ENCODE measurements at places on chromosomes 16 and 17.

GRCh38 chr16:69166221-69166833, 20.6 kb upstream of the SNTB2 start:
- H3K27me3 ChIP-seq, result no peaks in the 10 kb centered on the region
- peak overlapping the region; percentile 20 for H3K27ac ChIP-seq
- peaks cover 63% of the 10 kb centered on the region for H3K36me3 ChIP-seq
- H3K4me1 ChIP-seq, result no peaks in the 10 kb centered on the region
- DNase-seq, result no peak

- no peak overlapping the region for H3K4me3 ChIP-seq
- H3K36me3 ChIP-seq, result peaks cover 68% of the 10 kb centered on the region
- H3K27ac ChIP-seq, result peak overlapping the region; percentile 34
- no peaks in the 10 kb centered on the region for H3K27me3 ChIP-seq
- no peak for DNase-seq
- peaks cover 21% of the 10 kb centered on the region for H3K4me1 ChIP-seq
Measured at GRCh38 chr17:37475731-37476420, 13.8 kb upstream of the DUSP14 start.

GRCh38 chr17:57038486-57038885, 46.6 kb upstream of the AKAP1 start:
- H3K4me1 ChIP-seq, result peaks cover 10% of the 10 kb centered on the region
- no peak overlapping the region for H3K27ac ChIP-seq
- H3K4me3 ChIP-seq, result no peak overlapping the region
- no peaks in the 10 kb centered on the region for H3K36me3 ChIP-seq

- peaks cover 15% of the 10 kb centered on the region for H3K4me1 ChIP-seq
- H3K36me3 ChIP-seq, result peaks cover 5% of the 10 kb centered on the region
- H3K27me3 ChIP-seq, result no peaks in the 10 kb centered on the region
- no peak for DNase-seq
Measured at GRCh38 chr16:471353-472198, 46.1 kb downstream of the RAB11FIP3 start.

DNA sequence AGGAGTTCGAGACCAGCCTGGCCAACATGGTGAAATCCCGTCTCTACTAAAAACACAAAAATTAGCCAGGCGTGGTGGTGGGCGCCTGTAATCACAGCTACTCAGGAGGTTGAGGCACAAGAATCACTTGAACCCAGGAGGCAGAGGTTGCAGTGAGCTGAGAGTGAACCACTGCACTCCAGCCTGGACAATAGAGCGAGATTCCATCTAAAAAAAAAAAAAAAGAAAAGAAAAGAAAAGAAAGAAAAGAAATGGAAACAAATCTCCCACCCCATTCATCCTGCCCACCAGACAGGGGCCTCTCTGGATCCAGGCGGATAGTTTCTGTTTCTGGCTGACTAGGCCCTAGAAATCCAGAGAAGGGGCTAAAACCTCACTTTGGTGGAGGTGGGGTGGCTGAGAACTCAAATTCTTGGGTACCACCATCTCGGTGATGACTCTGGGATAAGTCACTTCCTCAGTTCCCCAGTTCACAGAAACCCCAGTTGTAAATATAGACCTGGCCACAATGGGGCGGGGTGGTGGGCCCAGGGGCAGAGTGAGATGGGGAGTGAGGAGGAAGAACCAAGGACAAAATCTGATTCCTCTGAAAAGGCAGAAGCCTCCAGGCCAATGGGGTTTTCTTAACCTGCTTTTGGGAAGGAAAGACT, 22.2 kb downstream of the SOCS1 start:
- H3K27me3 ChIP-seq, result no peaks in the 10 kb centered on the region
- no peak overlapping the region for H3K27ac ChIP-seq
- no peak for DNase-seq
- H3K4me3 ChIP-seq, result no peak overlapping the region

GRCh38 chr17:50630524-50631194, 4.0 kb upstream of the ABCC3 start:
- H3K36me3 ChIP-seq, result peaks cover 26% of the 10 kb centered on the region
- H3K4me1 ChIP-seq, result peaks cover 59% of the 10 kb centered on the region
- peaks cover 12% of the 10 kb centered on the region for H3K27me3 ChIP-seq
- no peak overlapping the region for H3K4me3 ChIP-seq

DNA sequence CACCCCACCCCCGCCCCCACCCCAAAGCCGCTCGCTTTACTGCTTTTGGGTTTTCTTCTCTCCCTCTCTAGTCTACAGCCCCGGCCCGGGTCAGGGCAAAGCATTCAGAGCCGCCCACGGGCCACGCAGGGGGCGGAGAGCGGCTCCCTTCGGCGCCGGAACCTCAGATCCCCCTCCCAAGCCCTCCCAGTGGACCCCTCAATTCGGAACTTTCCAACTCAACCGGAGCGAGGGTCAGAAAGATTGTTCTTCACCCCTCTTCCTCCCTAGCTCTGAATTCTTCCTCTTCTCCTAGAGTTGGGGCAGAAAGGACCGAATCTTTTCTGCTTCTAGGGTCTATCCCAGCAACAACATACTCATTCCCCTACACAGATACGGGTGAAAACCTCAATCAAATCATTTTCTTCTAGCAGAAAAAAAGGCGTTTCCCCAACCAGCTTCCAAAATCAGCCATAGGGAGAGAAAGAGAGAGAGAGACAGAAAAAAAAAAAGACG, 1.0 kb downstream of the HOXB2 start:
- peaks cover 56% of the 10 kb centered on the region for H3K27me3 ChIP-seq
- peak overlapping the region; percentile 68 for H3K4me3 ChIP-seq
- DNase-seq, result no peak
- peak overlapping the region; percentile 83 for H3K27ac ChIP-seq

- H3K27ac ChIP-seq, result no peak overlapping the region
- H3K36me3 ChIP-seq, result peaks cover 33% of the 10 kb centered on the region
- H3K27me3 ChIP-seq, result no peaks in the 10 kb centered on the region
- peaks cover 57% of the 10 kb centered on the region for H3K4me1 ChIP-seq
Measured at GRCh38 chr16:67407176-67407787, 9.0 kb downstream of the ZDHHC1 start.

- no peaks in the 10 kb centered on the region for H3K27me3 ChIP-seq
- H3K4me3 ChIP-seq, result no peak overlapping the region
- no peak for DNase-seq
- H3K4me1 ChIP-seq, result no peaks in the 10 kb centered on the region
Measured at GRCh38 chr16:47612711-47613110, 151.6 kb downstream of the PHKB start.

DNA sequence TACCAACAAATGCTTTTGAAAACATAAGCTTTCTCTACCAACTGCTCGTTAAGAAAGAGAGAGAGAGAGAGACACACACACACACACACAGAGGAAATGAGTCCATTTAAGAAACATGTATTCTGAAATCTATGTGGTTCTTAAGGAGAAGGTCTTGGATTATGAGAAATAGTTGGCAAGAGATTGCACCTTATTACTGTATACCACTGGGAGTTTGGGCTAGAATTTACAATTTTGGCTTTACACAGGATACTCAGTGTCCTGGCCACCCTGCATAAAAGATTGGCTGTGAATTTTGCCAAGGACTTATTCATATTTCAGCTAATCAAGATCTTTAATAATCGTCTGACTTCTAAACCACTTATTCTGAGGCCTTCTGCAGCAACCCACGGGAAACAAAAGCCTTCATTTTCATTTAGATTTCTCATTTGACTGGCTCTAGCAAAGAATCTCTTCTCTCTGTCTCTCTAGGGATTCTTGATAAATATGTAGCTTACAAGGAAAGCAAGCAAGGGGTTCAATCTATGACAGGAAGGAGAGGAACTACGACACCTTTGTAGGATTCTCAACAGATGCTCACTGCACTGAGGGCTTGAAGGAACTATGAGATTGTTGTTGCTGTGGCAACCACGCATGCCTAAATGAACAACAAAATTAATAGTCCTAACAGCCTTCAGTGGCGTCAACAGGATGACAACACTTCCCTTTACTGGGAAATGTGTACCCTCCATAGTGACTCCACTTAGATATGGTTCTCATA, 75.3 kb upstream of the GNAO1 start:
- DNase-seq, result no peak
- no peak overlapping the region for H3K4me3 ChIP-seq
- H3K27ac ChIP-seq, result no peak overlapping the region
- H3K4me1 ChIP-seq, result no peaks in the 10 kb centered on the region
- H3K27me3 ChIP-seq, result peaks cover 61% of the 10 kb centered on the region
- no peaks in the 10 kb centered on the region for H3K36me3 ChIP-seq

DNA sequence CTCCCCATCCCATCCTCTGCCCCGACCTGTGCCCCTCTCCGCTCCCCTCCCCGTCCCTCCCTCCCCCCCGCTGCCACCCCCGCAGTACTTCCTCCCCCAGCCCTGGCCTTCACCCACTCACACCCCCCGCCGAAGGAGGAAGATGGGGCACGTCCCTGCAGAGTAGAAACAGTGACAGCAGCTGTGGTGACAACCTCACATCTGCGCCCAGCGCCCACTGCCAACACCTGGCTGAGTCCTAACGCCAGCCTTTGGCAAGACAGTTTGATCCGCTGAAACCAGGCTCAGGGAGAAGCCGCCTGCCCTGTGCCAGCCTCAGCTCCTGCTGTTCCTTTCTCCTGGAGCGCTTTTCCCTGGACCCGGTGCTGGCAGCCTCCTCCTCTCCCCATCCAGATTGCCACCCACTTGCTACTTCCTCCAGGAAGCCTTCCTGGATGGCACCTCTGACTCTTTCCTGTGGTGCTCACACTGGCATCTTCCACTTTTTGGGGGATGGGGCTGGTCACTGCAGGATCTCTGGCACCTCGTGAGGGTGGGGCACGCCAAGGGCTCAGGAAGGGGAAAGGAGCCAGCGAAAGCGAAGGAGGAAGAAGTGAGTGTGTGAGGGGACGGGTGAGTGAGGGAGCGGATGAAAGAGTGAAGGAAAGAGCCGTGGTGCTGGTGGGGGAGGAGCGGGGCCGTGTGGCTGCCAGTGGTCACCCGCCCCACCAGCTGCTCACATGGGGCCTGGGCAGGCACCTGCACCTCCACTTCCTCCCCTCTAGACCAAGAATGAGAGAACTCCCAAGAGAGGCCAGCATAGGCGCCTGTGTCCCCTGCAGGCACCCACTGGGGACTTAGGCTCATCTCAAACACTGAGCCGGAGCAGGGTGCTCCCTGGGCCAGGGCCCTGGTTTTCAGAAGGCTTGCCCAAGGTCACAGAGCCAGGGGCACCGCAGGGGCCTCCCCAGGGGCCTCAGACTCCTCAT, 27.0 kb downstream of the ZFPM1 start:
- no peaks in the 10 kb centered on the region for H3K36me3 ChIP-seq
- H3K4me3 ChIP-seq, result no peak overlapping the region
- no peak for DNase-seq
- no peak overlapping the region for H3K27ac ChIP-seq

- peak overlapping the region; percentile 90 for H3K27ac ChIP-seq
- peak overlapping the region; percentile 29 for H3K4me3 ChIP-seq
- peaks cover 27% of the 10 kb centered on the region for H3K4me1 ChIP-seq
- peak; percentile 71 for DNase-seq
Measured at GRCh38 chr17:74427048-74427762, 4.7 kb upstream of the GPRC5C start.

DNA sequence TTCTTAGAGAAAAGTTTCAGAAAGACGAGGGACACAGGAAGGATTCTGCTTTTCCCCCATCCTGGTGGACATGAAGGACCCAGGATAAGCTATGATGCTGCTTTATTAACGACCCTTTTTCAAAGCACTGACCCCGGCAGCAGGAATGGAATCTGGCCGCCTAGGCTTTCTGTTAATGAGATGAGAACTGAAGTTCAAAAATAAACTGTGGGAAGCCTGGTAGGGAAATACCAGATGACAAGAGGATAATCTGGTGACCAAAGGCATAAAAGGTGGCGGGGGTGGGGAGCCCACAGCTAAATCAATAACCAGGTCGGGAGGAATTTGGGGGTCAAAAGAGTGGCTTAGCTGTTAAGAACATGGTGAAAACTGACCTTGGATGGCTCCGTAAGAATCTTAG, 171.0 kb downstream of the XYLT1 start:
- H3K27me3 ChIP-seq, result no peaks in the 10 kb centered on the region
- peaks cover 11% of the 10 kb centered on the region for H3K36me3 ChIP-seq
- H3K4me3 ChIP-seq, result no peak overlapping the region
- H3K4me1 ChIP-seq, result peaks cover 35% of the 10 kb centered on the region

- no peak for DNase-seq
- no peak overlapping the region for H3K27ac ChIP-seq
- no peak overlapping the region for H3K4me3 ChIP-seq
- no peaks in the 10 kb centered on the region for H3K36me3 ChIP-seq
- H3K4me1 ChIP-seq, result no peaks in the 10 kb centered on the region
Measured at GRCh38 chr16:59190731-59191130, 456.6 kb upstream of the GOT2 start.

DNA sequence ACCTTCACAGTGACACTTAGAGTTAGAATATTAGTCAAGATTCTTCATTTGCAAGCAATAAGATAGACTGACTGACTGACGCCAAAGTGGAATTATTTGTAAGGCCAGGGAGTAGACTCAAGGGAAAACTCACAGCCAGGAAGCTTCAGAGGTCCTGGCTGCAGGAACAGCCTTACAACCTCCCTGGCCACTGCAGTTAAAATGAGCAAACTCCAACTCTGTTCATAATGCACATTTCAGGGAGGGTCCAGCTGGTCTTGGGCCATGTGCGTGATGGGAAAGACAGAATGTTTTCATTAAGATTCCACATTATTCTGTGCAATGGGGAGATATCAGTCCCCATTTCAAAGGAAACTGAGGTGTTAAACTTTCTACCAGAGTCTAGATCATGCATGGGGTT, 9.9 kb downstream of the CAPNS2 start:
- H3K27ac ChIP-seq, result no peak overlapping the region
- no peaks in the 10 kb centered on the region for H3K4me1 ChIP-seq
- no peak overlapping the region for H3K4me3 ChIP-seq
- H3K36me3 ChIP-seq, result no peaks in the 10 kb centered on the region
- H3K27me3 ChIP-seq, result no peaks in the 10 kb centered on the region
